IMR-90 (cell line): ENCODE measurements at places on chromosomes 13 and 19. TPM values are rescaled to one million over a fixed set of nuclear protein-coding genes. Genes with fewer than 3 reads are reported as not detected.
A peak's percentile ranks its signal among the peaks of the same experiment; 100 is the strongest.

DNA sequence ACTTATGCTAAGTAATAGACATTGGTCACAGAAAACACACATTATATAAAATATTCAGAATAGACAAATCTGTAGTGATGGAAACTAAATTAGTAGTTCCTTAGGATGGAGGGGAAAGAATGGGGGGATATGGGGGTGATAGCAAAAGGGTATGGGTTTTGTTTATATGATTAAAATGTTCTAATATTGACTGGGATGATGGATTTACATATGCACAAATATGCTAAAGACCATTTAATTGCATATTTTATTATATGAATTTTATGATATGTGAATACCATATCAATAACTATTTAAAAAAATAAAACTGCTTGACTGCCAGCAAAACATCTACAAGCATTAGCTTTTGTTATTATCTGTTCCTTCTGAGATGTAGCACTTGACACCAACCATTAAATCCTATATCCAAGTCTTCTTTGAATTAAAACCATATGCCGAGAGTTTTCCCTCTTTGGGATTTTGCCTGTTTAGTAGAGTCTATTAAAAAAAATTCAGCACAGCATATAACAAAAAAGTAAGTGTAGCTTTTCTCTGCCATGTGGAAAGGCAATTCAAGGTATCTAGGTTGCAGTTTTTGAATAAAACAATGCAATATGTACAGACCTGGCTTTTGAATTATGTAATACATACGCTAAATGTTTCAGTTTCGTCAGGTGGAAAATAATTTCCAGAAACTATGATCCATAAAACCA is 2584.1 kb upstream of the PCDH20 start:
- DNase-seq = no peak
- H3K27ac ChIP-seq = no peak overlapping the region
- no peak overlapping the region for H3K4me3 ChIP-seq

DNA sequence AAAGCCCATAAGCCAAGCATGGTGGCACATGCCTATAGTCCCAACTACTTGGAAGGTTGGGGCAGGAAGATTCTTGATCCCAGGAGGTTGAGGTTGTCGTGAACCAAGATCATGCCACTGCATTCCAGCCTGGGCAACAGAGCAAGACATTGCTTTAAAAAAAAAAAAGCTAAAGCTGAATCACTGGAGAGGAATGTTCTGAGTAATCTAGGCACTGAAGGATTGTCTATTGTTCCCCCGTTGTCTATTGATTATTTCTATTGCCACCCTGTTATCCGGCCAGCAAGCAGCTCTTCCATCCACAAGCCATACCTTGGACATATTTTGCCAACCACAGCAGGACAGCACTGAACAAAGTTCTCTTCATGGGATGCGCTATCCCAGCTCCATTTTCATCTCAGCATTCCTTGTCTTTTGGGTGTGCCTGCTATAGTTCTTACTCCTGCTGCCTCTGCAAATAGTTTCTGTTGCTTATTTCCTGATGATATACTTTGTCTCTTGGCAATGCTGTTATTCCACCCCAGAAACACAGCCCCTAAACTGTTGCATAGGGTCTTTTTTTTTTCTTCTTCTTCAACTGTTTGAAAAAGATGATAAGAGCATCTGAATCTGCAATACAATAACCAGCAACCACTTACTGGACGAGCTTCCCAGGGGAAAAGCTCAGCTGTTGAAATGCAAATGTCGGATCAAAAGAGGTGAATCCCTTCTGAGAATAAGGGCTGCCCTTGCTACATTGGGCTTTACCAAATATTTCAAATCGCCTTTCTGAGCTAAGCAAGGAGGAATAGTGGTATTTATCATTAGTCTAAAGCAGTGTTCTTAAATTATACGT is 22.2 kb upstream of the SIAH3 start:
- no peak overlapping the region for H3K27ac ChIP-seq
- no peak for DNase-seq
- H3K4me3 ChIP-seq = no peak overlapping the region
- peaks cover 5% of the 10 kb centered on the region; the same call in 1 of the 2 replicates for H3K27me3 ChIP-seq

DNA sequence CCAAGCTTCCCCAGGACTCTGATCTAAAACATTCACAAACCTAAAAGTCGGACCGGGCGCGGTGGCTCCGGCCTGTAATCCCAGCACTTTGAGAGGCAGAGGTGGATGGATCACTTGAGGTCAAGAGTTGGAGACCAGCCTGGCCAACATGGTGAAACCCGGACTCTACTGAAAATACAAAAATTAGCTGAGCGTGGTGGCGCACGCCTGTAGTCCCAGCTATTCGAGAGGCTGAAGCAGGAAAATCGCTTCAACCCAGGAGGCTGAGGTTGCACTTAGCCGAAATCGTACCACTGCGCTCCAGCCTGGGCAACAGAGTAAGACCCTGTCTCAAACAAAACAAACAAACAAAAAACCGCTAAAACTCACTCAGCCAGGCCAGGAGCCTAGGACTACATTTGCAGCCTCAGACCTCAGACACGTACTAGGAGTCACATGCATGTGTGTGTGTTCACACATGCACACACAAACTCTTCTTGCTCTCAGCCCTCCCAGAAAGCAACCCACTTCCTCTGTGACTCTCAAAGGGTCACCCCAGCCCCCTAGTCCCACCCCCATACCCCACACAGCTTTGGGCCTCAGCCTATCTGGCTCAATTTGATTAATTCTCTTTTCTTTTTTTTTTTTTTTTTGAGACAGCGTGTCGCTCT is 704 bp upstream of the NOTCH3 start:
- H3K4me1 ChIP-seq = peaks cover 13% of the 10 kb centered on the region
- peaks cover 5% of the 10 kb centered on the region for H3K36me3 ChIP-seq
- peak overlapping the region; percentile 95 for H3K4me3 ChIP-seq

GRCh38 chr13:106008540-106008939 is 526.9 kb downstream of the EFNB2 start:
- no peak for DNase-seq
- H3K27me3 ChIP-seq = no peaks in the 10 kb centered on the region; the same call in 1 of the 2 replicates
- H3K27ac ChIP-seq = no peak overlapping the region
- H3K4me1 ChIP-seq = no peaks in the 10 kb centered on the region
- H3K36me3 ChIP-seq = no peaks in the 10 kb centered on the region

DNA sequence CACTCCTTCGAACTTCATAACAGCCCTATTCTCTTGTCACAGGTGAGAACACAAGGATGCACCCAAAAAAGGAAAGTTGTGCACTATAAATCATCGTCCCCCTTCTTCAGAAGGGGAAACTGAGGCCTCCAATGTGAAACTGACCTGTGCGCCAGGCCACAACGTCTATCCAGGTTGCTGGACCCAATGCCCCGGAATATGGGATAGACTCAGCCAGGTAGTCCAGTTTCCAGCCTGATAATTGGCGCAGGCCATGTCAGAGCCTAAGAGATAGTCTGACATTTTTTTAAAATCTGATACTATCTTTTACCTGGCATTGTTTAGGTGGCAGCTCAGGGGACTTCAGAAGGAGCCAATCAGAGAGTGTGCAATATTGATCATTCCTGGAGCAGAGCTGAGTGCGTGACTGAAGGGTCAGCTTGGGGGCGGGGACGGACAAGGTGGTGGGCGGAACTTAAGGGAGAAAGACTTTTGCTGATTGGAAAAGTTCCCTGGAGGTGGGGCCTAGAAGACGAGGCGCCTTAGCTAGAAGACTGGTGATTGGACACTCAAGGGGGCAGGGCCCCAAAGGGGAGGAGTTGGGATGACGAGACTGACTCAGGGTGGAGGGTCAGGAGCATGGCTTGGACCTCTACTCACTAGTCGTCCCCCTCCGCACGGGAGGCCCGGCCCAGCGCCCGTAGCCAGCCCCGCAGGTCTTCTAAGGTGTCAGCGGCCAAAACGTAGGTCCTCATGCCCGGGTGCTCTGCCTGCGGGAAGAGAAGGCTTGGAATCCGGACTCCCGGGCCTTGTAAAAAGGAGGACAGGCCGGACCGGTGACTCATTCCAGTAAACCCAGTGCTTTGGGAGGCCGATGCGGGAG is 8.5 kb downstream of the PLEKHA4 start:
- no peak overlapping the region for H3K27ac ChIP-seq
- H3K36me3 ChIP-seq = peaks cover 36% of the 10 kb centered on the region
- no peak for DNase-seq
- no peaks in the 10 kb centered on the region for H3K4me1 ChIP-seq

RAB20 gene
- total RNA-seq = 3.6 and 3.8 TPM in 2 replicates

SLC15A1 gene
- total RNA-seq = not detected in 2 replicates

ZNF560 gene
- total RNA-seq = 0.90 and 1.1 TPM in 2 replicates
